ENCODE measurements at places on chromosomes 13 and 19. TPM values are rescaled to one million over a fixed set of nuclear protein-coding genes. Genes with fewer than 3 reads are reported as not detected.

ZNF416 gene
- total RNA-seq, result 5.4 TPM

DYRK1B gene
- 1.2 TPM for total RNA-seq

MBD3L2 gene
- not detected for total RNA-seq

CHST8 gene
- not detected for total RNA-seq

SULT2B1 gene
- not detected for total RNA-seq

DNA sequence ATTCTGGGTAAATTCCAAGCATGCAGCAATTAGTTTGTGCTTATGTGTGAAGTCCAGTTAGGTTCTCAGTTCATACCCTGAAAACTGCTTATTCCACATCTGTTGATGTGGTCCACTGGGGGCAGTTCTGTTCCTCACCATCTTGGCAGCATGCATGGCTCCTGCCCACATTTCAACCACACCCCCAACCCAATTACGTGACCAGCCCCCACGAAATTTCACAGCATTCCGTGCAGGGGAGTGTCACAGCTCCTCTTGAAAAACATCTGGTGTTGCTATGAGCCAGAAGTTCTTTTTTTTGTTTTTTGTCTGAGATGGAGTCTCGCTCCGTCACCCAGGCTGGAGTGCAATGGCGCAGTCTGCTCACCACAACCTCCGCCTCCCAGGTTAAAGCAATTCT lies 9.1 kb upstream of the ERVK3-1 start:
- DNase-seq, result no peak

DNA sequence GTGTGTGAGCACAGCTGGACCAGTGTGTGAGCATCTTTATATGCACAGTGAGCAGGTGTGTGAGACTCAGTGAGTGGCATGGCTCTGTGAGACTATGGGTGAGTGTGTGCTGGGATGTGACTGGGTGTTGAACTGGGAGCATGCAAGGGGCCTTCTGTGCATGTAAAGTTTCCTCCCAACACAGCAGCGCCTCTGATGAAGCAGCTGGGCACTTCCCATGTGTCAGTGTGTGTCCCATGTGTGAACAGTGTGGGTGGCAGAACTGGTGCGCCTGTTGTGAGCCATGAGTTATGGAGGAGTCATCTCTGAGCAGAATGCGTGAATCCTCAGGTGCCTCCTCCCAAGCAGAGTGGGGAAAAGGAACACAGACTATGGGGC lies 24.1 kb downstream of the LGALS16 start:
- DNase-seq, result no peak

- no peak for DNase-seq
Observed at GRCh38 chr19:11093689-11094238, 4.5 kb downstream of the LDLR start.

DNA sequence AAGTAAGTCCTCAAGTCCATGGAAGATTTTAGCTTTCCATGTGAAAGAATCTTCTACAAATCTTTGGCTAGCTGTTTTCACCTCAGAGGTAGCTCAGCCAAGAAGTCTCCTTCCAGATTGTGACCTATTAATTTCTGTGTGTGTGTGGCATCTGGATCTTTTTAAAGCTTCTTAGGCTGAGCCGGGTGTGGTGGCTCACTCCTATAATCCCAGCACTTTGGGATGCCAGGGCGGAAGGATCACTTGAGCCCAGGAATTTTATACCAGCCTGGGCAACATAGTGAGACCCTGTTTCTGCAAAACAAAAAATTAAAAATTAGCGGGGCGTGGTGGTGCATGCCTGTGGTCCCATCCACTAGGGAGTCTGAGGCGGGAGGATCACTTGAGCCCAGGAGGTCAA lies 13.4 kb upstream of the SLC44A2 start:
- DNase-seq, result no peak

DNA sequence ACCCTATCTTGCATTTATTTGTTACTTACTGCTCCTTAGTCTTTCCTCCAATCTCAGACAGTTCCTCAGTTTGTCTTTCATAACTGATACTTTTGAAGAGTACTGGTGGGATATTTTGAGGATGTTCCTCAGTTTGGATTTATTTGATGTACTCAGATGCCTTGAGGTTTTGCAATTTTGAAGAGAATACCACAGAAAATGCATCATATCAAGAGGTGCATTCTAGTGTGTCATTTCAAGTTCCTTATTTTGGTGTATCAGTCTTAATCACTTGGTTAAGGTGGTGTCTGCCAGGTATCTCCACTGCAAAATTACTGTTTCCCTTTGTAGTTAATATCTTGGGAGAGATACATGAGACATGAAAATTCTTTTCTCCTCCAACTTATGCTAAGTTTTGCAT lies 75.1 kb downstream of the URI1 start:
- DNase-seq, result no peak

DNA sequence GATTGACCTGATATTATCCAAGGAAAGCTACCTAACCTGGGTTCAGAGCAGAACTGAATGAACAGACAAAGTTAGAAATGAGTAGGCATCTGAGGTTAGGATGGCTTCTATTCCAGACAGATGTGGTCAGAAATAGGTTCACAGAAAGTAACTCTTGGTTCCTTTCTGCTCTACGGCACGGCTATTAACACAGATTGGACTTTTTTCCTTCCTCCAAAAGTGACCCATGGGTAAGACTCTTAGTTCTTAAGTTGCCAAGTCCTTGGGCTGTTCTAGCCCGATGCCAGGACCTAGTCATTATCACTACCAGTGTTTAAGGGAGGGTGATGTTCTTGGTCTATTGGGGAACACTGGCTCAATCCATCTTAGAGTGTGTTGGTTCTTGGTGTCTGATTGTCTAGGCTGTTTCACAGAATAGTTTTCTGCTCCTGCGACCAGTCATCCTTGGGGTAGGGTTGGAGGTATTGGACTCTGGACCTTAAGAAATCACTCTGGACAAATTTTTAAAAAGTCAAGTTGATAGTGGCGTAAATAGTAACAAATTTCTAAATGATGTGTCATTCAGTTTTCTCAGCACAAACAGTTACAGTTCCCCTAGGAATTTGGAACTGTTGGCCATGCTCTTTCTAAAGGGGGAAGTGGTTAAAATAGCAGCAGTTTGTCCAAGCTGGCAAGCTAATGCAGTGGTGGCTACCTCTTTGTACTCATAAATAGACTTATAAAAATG lies 60.1 kb upstream of the MYCBP2 start:
- DNase-seq, result peak; percentile 91

DNA sequence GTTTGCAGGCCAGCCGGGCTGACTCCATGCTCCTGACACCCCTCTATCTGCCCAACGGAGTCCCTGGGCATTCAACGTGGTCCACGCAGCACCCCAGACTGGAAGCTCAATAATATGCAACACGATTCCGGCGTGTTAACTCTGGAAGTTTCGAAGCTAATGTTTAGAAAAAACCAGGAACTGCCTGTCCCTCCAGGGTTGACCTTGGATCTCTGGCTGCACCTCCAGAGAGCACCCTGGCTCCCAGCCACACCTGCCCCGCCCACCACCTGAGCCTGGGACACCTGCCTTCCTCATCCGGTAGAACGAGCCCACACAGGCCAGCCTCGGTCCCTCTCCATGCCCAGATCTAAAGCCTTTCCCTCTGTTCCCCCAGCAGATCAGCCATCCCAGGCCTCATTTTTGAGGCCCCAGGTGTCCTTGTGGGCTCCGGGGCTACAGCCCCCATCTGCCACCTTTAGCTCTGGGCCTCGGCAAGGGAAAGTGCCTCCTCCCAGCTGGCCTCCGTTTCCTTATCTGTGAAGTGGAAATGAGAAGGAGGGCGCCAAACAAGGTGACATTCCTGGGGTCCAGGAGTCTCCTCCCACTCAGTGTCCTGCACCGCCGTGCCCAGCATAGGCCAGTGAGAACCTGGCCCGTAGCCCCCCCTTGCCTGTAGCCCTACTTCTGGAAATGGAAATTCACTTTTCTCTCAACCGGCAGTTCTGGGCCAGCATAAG lies 38.7 kb downstream of the KLF2 start:
- no peak for DNase-seq

DNA sequence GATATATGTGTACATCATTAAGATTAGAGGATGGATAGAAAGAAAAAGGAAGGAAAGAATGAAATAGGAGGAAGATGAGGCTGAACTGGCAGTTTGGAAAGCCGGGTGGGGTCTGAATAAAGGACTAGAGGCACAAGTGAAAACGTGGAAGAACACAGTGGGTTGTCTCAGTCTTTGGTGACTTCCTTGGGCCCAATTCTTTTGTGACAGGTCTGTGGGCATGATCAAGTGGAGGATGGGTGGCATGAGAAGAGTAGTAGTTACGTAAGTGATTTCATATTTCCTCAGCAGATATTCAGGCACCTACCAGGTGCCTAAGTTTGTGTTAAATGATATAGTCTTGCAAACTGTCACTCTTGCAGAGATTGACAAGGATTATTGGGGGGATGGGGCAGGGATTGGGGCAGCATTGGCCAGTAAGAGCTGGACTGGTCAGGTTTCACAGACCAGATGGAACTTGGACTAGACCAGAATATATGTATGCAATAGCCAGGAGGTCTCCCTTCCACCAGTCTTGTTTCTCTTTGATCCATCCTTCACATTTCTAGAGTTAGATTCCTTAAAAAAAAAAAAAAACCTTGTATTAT lies 2.7 kb downstream of the TPP2 start:
- no peak for DNase-seq

DNA sequence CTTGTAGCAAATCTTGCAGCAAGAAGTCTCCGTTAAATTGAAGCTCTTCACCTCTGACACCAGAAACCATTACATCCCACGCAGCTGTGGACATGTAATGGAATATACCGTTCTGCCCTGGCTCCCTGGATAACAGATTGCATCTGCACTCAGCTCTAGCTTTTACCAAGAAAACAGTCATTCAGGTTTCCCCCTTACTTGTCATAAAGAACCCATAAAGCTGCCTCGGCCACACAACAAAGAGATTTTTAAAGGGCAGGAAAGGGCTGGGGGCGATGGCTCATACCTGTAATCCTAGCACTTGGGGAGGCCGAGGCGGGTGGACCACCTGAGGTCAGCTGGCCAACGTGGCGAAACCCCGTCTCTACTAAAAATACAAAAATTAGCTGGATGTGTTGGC lies 127.6 kb upstream of the RFC3 start:
- no peak for DNase-seq

DNA sequence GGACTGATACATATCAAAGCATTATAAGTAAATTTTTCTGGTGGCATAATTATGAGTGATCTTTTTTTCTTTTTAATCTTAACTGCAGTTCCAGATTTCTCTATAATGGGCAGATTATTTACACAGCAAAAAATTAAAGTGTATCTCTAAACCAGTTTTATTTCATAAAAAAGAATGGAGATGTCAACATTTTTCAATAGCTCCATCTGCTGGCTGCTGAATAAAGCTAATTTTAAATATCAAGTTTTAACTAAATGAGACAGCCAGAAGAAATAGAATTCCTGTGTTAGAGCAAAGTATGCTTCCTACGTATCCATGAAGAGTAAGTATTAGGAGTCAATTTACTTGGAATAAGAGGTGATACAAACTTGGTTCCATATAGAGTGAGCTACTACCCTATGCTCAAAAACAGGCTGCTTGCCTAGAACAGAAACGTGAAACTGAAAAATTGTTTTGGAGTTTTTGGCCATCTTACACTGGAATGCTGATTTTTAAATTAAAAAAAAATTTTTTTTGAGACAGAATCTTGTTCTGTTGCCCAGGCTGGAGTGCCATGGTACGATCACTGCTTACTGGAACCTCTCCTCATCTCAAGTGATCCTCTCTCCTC lies 5.0 kb upstream of the PDS5B start:
- DNase-seq, result peak; percentile 36
